PC-3 (cell line): ENCODE measurements at places on chromosomes 2 and 18. TPM values are rescaled to one million over a fixed set of nuclear protein-coding genes. Genes with fewer than 3 reads are reported as not detected.

DNA sequence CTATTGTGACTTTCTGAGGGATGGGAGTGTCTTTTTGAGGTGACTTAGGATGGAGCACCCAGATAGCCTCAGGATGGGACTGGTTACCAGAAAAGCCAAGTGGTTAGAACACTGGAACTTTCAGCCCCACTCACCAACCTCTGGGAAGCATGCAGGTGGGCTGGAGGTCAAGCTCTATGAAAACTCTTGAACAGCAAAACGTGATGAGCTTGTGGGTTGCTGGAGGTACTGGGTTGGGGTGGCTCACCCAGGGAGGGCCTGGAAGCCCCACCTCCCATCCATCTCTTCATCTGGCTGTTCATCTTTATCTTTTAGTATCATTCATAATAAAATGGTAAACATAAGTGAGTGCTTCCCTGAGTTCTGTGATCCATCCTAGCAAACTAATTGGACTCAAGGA, 216.4 kb downstream of the SPP2 start:
- no peak overlapping the region for H3K4me3 ChIP-seq
- H3K27me3 ChIP-seq, result no peaks in the 10 kb centered on the region
- peaks cover 9% of the 10 kb centered on the region for H3K4me1 ChIP-seq
- H3K27ac ChIP-seq, result no peak overlapping the region
- no peak for DNase-seq

DNA sequence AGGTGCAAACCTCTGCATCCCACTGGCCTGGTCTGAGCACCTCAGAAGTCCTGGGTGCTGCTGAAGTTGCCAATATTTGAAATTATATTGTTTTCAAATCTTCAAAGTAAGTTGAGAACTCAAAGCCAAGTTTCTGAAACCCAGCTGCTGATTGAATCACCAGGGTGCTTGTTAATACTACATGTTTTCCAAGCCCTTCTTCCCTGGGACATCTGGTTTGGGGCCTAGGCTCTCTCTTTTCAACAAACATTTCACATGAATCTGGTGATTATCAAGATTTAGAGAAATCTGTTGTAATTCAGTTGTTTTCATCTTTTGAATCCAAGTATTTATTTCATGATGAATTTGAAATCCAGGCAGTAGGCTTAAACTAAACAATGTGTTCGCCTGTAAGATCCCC, 24.4 kb downstream of the MLPH start:
- H3K27me3 ChIP-seq, result no peaks in the 10 kb centered on the region
- no peak overlapping the region for H3K4me3 ChIP-seq
- H3K36me3 ChIP-seq, result peaks cover 91% of the 10 kb centered on the region
- H3K4me1 ChIP-seq, result no peaks in the 10 kb centered on the region
- peak overlapping the region; percentile 49 for H3K27ac ChIP-seq
- no peak for DNase-seq

GRCh38 chr18:44465381-44465841, 215.3 kb upstream of the SETBP1 start:
- no peak overlapping the region for H3K4me3 ChIP-seq
- no peaks in the 10 kb centered on the region for H3K27me3 ChIP-seq
- no peaks in the 10 kb centered on the region for H3K36me3 ChIP-seq

DNA sequence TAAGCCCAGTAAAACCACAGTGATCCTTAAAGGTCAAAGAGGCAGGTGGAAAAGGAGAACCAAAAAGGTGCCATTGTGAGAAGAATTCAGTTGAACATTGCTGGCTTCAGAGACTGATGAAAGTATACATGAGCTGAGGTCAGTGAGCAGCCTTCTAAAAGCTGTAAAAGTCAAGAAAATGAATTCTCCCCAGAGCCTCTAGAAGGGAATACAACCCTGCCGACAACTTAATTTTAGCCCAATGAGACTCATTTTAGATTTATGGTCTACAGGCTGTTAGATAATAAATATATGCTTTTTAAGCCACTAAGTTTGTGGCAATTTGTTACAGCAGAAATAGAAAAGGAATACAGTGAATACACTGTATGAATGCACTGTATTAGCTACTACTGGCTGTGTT, 911.4 kb downstream of the TRIB2 start:
- no peak overlapping the region for H3K27ac ChIP-seq
- H3K4me3 ChIP-seq, result no peak overlapping the region
- H3K27me3 ChIP-seq, result no peaks in the 10 kb centered on the region
- H3K4me1 ChIP-seq, result no peaks in the 10 kb centered on the region

DNA sequence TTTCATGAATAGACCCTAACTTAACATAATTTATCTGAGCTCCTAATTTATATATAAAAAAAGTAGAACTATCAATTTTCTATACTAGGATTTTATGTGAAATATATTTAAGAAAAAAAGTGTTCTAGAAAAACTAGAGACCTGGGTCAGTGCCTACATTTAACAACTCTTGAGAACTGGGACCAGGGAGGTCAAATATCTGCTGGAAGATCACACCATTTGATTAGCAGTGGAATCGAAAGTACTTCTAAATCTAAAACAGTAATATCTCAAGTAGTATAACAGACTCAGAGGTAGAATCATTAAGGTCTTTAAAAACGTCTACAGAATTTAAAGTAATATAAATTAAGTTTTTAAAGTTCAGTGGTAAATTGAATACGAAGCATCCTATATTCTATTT, 34.6 kb downstream of the PPP3R1 start:
- no peaks in the 10 kb centered on the region for H3K4me1 ChIP-seq
- no peak overlapping the region for H3K27ac ChIP-seq

GRCh38 chr18:76504749-76505148, 9.7 kb upstream of the ZNF516 start:
- peaks cover 74% of the 10 kb centered on the region for H3K27me3 ChIP-seq
- no peak overlapping the region for H3K4me3 ChIP-seq
- no peak for DNase-seq
- no peaks in the 10 kb centered on the region for H3K4me1 ChIP-seq
- H3K27ac ChIP-seq, result no peak overlapping the region
- no peaks in the 10 kb centered on the region for H3K36me3 ChIP-seq

DNA sequence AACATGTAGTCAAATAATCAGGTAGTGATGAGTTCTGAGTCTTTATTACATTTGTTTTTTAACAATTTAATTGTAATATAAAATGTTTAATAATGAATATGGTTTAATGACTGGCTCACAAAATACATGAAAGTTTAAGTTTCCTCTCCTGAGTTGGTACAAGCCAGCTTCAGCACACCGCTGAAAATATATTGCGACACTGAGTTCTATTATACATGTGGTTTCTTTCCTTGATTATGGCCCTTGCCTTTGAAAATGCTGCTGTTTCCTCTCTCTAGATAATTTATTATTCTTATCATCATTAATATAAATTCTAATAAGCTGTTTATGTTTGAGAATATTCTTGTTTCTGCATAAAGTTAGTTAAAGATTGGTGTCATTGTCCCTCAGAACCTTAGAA, 249.3 kb downstream of the PARD3B start:
- H3K27me3 ChIP-seq, result no peaks in the 10 kb centered on the region
- H3K27ac ChIP-seq, result no peak overlapping the region
- H3K4me3 ChIP-seq, result no peak overlapping the region
- no peaks in the 10 kb centered on the region for H3K36me3 ChIP-seq
- DNase-seq, result no peak

GRCh38 chr2:144559681-144560080, 39.8 kb upstream of the ZEB2 start:
- H3K27ac ChIP-seq, result no peak overlapping the region
- H3K27me3 ChIP-seq, result no peaks in the 10 kb centered on the region
- no peaks in the 10 kb centered on the region for H3K36me3 ChIP-seq
- peaks cover 8% of the 10 kb centered on the region for H3K4me1 ChIP-seq
- no peak for DNase-seq

GRCh38 chr2:198385326-198385725, 580.9 kb downstream of the PLCL1 start:
- no peaks in the 10 kb centered on the region for H3K4me1 ChIP-seq
- H3K27ac ChIP-seq, result no peak overlapping the region
- H3K4me3 ChIP-seq, result no peak overlapping the region
- no peak for DNase-seq
- H3K27me3 ChIP-seq, result 0 out of 2 replicates have a peak, but pooled peaks cover 5% of the 10 kb centered on the region

- H3K36me3 ChIP-seq, result 0 out of 2 replicates have a peak, but pooled peaks cover 16% of the 10 kb centered on the region
- peaks cover 31% of the 10 kb centered on the region for H3K4me1 ChIP-seq
- no peak overlapping the region for H3K4me3 ChIP-seq
- DNase-seq, result peak; percentile 84
- peak overlapping the region; percentile 89 for H3K27ac ChIP-seq
Observed at GRCh38 chr18:62976227-62976626, 260.9 kb downstream of the PHLPP1 start.

TUBA3E gene
- total RNA-seq, result not detected in 2 replicates

DYNAP gene
- not detected in 2 replicates for total RNA-seq

KCNIP3 gene
- total RNA-seq, result 13.3 and 19.1 TPM in 2 replicates

YPEL5 gene
- total RNA-seq, result 29.9 TPM in 2 replicates

PRSS56 gene
- not detected in 2 replicates for total RNA-seq

TSPYL6 gene
- total RNA-seq, result not detected in 2 replicates
